ENCODE measurements at places on chromosomes 4 and X.
A peak's percentile ranks its signal among the peaks of the same experiment; 100 is the strongest.

DNA sequence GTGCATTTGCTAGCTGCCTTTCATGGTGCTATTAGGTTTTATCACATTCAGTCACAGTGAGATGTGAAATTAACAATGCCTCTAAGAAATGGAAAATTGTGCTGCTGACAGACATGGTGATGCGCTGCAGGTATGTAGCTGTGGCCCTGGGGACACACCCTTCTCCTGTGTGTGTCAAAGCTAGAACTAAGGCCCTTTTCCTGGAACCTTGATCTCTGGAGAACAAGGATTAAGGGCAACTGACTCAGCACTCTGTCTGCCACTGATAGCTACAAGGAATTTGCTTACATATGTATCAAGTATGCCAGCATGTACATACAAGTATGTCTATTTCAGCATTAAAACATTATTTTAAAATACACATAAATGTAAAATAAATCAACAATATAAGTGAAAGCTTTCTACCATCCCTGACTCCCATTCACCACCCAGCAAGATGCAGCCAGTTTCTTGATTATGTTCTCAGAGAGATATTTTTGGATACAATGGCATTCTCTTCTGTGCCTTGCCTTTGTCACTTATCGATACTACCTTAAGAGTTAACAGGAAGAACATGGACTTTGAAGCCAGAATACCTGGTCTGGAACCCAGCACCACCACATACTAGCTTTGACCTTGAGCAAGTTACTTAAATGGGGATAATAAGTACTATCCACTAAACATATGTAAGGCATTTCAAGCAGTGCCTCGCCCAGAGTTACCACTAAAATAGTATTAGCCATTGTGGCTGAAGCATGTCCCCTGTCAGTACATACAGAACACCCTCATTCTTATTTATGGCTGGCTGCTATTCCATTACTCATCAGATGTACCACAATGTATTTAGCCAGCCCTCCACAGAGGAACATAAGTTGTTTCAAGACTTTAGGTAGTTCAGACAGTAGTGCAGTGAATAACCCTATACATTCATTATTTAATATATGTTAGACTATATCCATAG, 68.5 kb downstream of the NPNT start:
- DNase-seq, result no peak

DNA sequence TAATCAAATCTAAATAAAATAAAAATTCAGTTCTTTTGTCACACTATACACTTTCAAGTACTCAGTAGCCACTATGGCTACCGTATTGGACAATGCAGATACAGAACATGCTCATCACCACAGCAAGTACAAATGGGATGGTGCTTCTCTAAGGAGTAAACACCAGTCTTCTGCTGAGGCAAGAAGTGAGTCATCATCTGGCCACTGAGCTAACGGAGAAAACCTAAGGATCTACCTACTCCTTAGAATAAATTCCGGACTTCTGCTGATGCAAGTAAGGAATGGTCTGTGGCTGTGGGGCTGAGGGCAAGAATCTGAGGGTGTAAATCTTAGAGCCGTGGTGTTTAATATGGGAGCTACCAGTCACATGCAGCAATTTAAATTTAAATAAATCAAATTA, 11.3 kb upstream of the RBMXL3 start:
- no peak for DNase-seq

GRCh38 chr4:83582289-83582785, 46.4 kb downstream of the GPAT3 start:
- DNase-seq, result no peak

- no peak for DNase-seq
Observed at GRCh38 chr4:12911750-12912358, 572.3 kb downstream of the RAB28 start.

DNA sequence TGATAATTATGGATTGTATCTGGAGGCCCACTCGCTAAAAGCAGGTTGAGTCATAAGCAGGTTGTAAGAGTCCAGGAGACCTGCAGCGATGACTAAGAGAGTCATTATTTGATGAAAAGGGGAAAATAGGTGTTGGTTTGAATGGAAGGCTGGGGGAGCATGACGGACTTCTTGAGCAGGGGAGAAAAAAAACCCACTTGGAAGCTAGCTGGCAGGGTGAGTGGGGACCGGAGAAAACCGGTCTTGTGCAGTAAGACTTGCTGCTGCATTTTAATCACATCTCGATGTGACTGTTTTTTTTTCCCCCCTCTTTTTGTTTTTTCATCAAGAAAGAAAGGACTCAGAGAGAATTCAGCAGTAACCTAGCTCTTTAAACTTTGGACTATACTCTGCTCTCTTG, 90.0 kb downstream of the IGSF1 start:
- DNase-seq, result peak; percentile 2

Measured in NCI-H2227 treated with DMSO at 0.1 percent for 48 hours (cell line).